ENCODE measurements at places on chromosomes 5 and 9. TPM values are rescaled to one million over a fixed set of nuclear protein-coding genes. Genes with fewer than 3 reads are reported as not detected.

- DNase-seq: peak; percentile 27
Observed at GRCh38 chr9:12702160-12702758, 9.1 kb downstream of the TYRP1 start.

DNA sequence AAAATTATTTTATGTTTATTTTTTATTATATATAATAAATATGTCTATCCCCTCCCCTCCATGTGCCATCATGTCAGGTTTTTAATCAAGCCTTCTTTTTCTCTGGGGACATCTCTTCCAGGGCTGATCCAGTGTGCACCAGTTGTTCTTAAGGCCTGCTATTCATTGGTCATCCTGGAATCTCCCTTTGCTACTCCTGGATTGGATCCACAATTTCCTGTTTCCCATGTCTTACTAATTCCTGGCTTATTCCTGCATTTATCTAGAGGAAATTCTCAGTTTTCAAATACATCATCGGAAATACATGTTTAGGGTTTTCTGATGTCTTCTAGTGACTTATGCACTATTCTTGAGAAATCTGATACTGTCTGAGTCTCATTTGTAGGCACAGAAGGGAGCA, 56.8 kb downstream of the ANGPTL2 start:
- no peak for DNase-seq

DNA sequence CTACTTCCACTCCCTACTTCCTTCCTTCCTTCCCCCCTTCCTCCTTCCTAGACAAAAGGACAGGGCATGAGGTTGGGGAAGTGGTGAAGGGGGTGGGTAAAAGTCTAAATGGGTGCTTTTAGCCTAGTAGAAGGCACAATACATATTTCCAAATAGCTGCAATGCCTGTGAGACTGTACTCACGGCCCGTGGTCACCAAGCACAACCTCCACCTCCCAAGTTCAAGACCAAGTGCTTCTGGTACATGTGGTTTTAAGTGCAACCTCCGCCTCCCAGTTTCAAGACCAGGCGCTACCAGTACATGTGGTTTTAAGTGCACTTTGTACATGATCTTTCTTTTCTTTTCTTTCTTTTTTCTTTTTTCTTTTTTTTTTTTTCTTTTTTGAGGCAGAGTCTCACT, 14.5 kb upstream of the NTNG2 start:
- DNase-seq: no peak

DNA sequence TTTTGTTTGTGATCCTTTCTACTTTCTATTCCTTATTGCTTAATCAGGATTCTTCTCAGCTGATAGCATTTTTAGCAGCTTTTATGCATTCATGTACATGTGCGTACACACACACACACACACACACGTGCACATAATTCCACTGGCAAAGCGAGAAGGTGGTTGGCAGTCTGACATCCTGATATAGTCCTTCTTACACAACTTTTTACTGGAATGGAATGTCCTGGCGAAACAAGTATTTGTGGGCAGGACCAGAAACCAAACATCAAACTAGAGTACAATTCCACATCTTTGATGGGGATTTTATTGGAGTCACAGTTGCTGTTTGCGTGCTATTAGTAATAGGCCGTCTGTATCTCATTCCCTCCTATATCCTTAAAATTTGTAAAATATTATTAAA, 356.5 kb downstream of the CCDC171 start:
- no peak for DNase-seq

SPATA31A3 gene
- total RNA-seq: 1.9 TPM
